ENCODE measurements at places on chromosomes 3 and 15.

DNA sequence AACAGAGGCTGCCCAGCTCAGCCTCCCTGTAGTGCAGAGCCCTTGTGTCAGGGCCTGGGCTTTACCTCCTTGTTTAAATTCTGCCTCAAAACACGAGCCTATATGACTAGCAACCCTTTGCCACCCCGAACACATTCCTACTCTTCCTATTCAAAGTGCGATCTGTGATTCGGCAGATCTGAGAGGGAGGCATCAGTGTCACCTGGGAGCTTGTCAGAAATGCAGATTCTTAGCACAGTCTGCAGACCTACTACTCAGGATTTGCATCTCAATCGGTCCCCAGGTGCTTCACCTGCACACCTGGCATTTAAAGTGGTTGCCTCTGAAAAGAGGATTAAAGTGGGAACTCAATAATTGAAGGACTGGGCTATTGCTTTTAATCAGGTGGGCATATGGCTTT, 273.2 kb upstream of the TOPAZ1 start:
- no peak for DNase-seq

DNA sequence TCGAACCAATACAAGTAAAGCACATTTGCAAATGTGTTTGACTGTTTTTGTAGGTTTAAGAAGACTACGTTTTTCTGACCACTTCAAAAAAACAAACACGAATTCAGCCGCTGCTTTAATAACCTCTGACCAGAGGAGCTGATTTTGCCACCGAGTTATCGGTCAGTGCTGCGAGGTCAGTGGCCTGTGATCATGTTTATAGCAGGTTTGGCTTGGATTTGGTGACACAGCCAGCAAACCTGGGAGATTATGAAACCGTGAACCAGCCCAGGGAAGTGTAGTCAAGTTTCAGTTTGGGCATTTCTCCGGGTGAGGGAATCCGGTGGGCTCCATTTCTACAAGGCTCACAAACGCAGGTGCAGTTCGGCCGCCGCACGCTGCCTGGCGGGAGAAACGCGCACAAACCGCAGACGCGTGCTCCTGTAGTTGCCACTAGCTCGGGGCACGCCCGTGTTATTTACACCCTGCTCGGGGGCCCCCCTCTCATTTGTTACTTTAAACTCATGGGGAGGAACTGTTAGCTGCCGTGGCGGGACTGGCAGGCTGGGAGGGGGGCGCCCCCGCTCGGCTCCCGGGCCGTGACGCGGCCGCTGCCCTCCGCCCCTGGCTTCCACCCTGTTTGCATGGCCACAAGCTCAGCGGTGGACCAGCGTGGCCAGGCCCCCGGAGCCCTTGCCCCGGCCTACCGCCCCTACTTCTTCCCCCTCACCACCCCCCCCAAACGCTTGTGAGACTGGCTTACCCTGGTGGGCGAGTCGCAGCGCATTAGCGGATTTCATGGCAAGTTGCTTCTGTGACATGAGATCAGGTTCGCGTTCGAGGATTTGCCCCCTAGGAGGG, 13.6 kb upstream of the ONECUT1 start:
- no peak for DNase-seq

- no peak for DNase-seq
These were observed 5.9 kb downstream of the ANKRD63 start for GRCh38 chr15:40276927-40277326.

DNA sequence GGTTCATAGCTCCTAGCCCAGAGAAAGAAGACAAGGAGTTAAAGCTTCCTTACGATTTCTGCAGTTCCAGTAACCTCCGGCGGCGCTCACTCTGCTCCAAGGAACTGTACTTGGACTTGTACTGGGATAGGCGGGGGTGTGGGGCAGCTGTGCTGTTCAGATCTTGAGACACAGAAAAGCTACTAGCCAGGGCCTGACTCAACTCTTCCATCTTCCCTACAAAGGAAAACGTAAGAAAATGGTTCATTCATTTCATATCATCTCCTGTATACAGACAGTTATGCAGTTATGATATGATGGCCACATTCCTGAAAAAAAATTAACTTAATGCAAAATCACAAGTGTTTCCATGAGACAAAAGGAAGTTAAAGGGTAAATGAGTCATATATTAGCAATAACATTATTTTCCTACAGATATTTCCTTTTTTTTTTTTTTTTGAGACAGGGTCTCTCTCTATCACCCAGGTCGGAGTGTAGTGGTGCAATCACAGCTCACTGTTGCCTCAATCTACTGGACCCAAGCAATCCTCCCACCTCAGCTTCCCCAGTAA, 4.6 kb downstream of the SNUPN start:
- DNase-seq: no peak

DNA sequence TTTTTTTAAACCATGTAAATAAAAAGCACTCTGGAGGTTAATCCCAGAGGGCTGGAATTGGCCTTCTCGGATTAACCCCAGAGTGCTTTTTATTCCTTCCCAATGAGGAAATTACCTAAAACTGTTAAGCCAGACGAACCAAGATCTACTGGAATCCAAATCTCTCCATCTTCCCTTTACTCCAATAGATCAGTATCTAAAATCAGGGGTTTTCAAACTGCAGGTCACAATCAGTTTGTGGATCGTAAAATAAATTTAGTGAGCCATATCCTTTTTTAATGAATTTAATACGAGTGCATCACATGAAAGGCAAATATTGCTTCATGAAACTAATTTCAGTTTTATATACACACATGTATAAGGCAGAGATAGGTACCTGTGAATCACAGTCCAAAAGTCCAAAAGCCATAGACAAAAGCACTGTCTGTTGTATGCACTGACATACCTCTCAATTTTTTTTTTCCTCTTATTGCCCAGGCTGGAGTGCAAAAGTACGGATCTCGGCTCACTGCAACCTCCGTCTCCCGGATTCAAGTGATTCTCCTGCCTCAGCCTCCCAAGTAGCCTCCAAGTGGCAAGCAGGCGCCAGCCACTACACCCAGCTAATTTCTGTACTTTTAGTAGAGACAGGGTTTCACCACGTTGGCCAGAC, 61.3 kb downstream of the TBL1XR1 start:
- no peak for DNase-seq

DNA sequence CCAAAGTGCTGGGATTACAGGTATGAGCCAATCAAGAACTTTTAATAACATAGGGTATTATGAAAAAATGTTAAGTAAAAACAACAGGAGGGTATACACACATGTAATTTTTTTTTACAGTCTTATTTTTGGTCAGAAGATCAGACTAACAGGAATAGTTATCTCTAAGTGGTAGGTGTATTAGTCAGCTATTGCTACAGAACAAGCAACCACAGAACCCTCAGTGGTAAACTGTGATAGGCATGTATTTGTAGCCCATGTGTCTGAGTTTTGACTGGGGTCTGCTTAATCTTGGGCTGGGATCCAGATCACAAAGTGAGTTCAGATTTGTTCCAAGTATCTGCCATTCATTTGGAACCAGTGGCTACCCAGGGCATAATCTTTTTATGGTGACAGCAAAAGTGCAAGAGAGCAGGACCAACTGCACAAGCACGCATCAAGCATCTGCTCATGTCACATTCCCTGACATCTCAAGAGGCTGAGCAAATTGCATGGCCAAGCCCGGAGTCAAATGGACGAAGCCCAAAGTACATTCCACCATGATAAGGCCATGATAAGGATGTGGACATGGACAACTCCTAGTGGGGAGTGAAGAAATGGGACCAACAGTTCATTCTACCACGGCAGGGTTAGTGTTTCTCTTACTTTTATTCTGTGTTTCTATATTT, 3.0 kb upstream of the IL5RA start:
- DNase-seq: no peak

- DNase-seq: peak; percentile 41
These were observed 224.7 kb upstream of the TBC1D5 start for GRCh38 chr3:17967111-17967510.

GRCh38 chr3:101964861-101965260, 115.5 kb downstream of the NFKBIZ start:
- DNase-seq: no peak

GRCh38 chr3:180267202-180267843, 230.6 kb upstream of the PEX5L start:
- no peak for DNase-seq

DNA sequence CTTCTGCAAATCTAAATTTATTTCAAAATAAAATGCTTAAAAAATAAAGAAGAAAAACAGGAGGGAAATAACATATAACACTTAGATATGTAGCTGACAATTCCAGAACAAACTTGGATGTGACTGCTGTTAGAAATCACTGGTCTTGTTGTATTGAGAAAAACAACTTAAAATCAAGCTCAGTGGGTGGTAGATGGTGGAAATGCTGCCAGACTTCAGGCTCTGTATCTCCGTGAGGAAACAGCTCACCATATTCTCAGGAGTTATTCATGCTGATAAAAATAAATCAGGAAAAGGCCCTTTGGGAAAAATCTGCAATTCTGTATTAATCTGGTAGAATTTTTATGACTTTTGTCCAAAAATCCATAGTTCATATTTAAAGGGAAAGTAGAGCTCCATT, 477.6 kb downstream of the RAP2B start:
- no peak for DNase-seq

GRCh38 chr3:183764847-183765731, 60.3 kb downstream of the MAP6D1 start:
- no peak for DNase-seq

All from cerebellum (tissue), 4 donors.